ENCODE measurements at places on chromosomes 1 and 21. TPM values are rescaled to one million over a fixed set of nuclear protein-coding genes. Genes with fewer than 3 reads are reported as not detected.

GRCh38 chr1:214634267-214634666 is 31.3 kb downstream of the CENPF start:
- no peak for DNase-seq

DNA sequence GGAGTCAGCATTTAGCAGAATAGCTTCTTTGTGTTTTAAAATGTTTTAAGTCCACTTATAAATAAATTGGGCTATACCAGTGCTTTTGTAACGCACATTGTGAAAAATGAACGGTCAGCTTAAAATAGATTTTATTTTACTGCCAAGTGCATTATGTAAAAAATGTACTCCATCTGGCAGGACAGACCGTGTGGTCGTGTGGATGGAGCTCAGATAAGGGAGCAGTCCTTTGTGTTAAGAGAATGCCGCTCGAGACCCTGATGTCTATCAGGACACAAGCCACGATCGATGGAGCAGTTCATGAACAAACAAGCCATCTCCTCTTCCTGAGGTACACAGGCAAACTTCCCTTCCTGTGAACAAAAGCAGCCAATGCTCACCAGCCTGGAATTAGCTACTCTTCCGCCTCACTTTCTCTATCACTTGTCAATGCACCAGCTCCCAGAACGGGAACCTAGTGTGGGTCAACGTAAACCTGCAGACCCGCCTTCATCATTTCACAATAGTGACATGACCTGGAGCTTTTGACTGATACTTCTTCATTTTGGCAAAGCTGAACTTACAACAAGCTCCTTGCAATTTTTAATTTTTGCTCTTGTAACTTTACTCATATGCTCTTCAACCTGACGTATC is 243.5 kb downstream of the TGFB2 start:
- DNase-seq: no peak

Gene NBPF10
- total RNA-seq: 2.4 TPM

GRCh38 chr1:210440081-210440480 is 111.4 kb downstream of the HHAT start:
- no peak for DNase-seq

DNA sequence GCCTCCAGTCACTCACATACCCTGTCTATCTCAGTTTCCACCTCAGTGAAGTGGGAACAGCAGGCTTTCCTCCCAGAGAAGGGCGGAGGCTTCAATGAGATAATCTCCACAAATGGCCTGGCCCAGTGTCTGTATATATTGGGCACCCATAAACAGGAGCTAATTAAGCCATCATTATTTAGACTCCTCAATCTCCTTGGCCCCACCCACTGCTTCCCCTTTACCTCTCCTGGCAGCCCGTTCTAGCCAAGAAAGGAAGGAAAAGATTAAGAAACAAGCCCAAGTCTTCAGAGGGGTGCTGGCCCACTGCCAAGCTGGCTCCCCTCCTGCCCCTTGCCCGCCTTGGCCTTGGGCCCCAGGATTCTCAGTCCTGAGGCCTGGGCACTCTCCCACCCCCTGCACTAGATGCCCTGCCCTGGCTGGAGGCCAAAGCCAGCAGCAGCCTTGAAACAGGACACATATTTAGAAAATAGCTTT is 15.9 kb upstream of the EPB41 start:
- DNase-seq: no peak

DNA sequence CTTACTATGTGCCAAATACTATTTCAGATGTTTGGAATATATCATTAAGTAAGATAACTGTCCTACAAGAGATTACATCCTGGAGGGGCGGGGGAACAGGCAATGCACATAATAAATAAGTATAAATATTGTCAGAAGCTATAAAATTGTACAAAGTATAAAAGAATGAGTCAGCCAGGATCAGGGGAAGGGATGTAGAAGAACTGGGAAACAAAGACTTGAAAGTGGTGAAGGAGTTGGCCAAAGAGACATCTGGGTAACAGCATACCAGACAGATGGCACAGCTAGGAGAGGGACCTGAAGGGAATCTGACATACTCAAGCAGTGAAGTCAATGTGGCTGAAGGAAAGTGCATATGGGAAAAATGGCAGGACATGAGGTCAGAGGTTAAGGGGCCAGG is 53.9 kb downstream of the CYYR1 start:
- no peak for DNase-seq

- no peak for DNase-seq
Measured at GRCh38 chr1:30153743-30154449, 569.5 kb downstream of the MATN1 start.

DNA sequence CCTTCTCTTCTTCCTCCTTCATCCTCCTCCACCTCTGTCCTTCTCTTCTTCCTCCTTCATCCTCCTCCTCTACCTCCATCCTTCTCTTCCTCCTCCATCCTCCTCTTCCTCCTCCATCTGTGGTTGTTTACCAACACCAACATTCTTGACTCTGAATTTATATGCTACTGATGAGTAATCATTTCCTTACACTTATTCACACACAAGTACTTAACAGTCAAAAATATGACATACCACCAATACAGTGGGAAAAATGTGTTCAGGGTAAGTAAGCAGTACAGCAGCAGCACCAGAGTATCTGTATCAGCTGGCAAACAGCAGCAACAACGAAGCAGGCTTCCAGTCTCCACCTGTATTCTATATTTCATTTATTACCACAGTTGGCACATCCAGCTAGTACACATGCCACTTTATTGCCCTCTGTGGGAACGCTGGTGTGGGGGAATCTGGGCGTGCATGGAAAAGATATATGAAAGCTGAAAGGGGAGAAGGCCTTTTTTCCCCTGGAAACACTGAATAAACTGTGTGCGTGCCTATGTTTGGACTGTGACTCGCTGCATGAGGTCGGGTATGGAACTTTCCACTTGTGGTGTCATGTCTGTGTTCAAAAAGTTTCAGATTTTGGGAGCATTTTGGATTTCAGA is 16.0 kb downstream of the ADSS2 start:
- no peak for DNase-seq

Gene TEDDM1
- total RNA-seq: not detected

Gene OR2L8
- total RNA-seq: not detected

- DNase-seq: no peak
Measured at GRCh38 chr1:35187816-35188342, 5.1 kb downstream of the SFPQ start.

Gene GJA4
- 2.7 TPM for total RNA-seq

DNA sequence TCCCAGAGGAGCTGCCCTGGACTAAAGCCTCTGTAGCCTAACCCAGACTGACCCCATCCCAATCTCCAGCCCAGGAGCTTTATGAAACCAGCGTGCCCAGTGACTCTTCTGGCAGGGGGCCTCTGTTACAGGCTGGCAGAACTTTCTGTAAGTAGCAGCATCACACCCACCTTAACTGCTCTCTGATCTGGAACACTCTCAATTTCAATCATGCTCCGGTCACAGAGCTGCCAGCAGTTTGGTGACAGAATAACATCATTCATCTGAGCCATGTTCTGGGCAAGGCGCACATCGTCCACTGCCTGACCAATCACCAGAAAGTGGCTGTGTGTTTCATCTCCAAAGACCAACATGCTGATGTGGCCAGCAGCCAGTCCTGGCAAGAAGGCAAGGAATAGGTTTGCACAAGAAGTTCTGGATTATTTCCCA is 14.7 kb downstream of the ADCY10 start:
- no peak for DNase-seq

Gene LRRC53
- total RNA-seq: not detected

Gene HSPA6
- total RNA-seq: 2.0 TPM

Gene KCNN3
- 1.5 TPM for total RNA-seq

Gene FCRL1
- total RNA-seq: 0.17 TPM

- no peak for DNase-seq
Measured at GRCh38 chr1:223188618-223189356, 45.7 kb upstream of the TLR5 start.

DNA sequence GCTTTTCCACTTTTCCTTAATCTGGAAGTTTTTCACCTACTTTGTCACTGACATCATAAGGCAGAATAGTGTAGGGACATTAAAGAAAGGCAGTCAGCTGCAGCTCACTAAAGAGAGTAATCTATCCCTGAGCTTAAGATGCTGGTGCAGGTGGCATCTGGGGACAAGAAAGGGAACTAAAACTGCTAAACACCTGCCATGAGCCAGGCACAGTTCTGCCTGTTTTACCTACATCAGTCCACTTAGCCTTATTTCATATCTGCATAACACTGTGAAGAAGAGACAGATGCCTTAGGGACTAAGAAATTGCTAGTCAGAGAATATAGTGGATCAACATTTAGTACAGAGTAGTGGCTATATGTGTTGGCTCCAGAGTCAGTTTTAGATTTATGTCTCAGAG is 88.1 kb downstream of the GPATCH2 start:
- no peak for DNase-seq

DNA sequence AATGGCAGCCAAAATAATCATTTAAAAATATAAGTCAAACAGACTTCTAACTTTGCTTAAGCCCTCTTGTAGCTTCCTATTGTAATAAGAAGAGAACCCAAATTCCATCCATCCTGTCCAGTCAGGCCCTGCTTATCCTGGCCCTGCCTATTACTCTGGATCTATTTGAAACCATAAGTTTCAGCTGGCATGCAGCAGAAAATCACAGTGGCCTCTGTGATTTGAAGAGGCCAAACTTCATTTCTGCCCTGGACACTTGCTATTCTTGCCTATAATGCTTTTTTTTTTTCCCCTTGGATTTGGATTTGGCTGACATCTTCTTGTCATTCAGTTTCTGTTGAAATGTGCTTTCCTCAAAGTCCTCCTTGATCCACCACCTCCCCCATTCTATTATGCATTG is 642.8 kb downstream of the USP25 start:
- no peak for DNase-seq

DNA sequence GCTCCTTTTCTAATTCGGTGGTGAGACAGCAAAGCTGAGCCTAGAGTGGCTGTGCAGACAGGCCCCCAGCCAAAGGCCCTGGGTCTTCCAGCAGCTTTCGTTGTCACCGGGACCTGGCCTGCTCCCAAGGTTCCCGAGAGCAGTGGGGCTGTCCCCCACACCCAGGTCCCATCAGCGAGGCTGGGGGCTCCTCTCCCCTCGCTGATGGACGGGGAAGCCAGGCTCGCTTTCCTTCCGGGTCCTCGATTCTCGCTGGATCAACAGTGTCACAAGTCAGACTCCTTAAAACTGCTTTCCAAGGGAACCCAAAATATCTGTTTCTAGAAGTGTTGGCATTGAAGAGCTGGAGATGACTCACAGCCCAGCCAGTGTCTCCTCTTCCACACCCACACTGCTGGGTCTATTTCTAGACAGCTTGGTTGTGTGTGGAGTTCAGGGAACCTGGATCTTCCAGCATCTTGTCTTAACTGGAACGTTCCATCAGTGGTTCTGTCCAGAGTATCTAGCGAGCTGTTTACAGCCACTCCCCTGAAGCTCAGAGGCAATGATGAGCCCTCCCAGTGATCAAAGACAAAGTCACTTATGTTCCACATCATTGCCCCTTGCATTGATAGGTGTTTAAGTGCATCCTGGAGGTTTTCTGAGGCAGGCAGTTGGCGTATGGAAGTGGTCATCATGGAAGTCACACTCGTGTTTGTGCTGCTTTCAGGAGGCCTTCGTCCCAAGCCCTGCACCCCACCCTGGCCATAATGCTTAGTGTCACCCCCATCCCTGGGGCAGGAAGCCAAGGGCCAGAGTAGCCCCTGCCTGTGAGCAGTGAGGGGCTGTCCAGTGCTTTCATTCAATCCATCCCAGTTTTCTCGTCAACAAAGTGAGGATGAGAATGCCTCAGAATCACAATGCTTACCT is 35.2 kb downstream of the RRP1 start:
- no peak for DNase-seq

GRCh38 chr21:37866027-37866426 is 50.2 kb downstream of the KCNJ6 start:
- DNase-seq: no peak

Measured in mucosa of descending colon (tissue), 3 donors.